ENCODE measurements at places on chromosomes 4 and X.
A peak's percentile ranks its signal among the peaks of the same experiment; 100 is the strongest.

- no peak for DNase-seq
Measured at GRCh38 chrX:132180929-132181328, 38.3 kb downstream of the RAP2C start.

GRCh38 chr4:139582044-139582443 lies 26.0 kb upstream of the SETD7 start:
- no peak for DNase-seq

- no peak for DNase-seq
Measured at GRCh38 chr4:181670506-181670905, 572.7 kb upstream of the TENM3 start.

GRCh38 chr4:54737421-54737820 lies 79.7 kb downstream of the KIT start:
- no peak for DNase-seq

- no peak for DNase-seq
Measured at GRCh38 chr4:140037353-140038030, 116.5 kb downstream of the MAML3 start.

GRCh38 chr4:121788896-121789295 lies 12.2 kb upstream of the EXOSC9 start:
- no peak for DNase-seq

- peak; percentile 76 for DNase-seq
Measured at GRCh38 chr4:89307446-89308160, at the start of gene GPRIN3. Gene GPRIN3, minus strand, starts transcription at chr4:89307800. Its CDS starts 57,690 bp downstream, at chr4:89250110.

GRCh38 chr4:95838192-95838591 lies 1.7 kb upstream of the PDHA2 start:
- no peak for DNase-seq

DNA sequence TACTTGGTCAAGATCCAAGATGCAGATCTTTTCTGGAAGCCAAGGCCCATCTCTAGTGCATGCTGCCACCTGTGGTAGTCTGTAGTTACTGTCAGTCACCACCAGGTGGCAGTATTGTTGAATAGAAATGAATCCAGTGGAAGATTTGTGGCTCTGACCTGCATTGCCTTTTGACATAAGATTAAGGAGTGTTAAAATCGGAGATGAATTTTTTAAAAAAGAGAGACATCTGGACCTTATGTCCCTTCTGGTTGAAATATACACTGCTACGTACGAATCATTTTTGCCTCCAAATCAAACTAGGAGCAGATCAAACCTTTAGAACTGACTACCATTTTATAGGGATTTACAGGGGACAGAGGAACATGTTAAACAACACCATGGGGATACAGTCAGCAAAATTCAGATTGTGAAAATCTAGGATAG lies 46.9 kb upstream of the RHOH start:
- peak; percentile 72 for DNase-seq

DNA sequence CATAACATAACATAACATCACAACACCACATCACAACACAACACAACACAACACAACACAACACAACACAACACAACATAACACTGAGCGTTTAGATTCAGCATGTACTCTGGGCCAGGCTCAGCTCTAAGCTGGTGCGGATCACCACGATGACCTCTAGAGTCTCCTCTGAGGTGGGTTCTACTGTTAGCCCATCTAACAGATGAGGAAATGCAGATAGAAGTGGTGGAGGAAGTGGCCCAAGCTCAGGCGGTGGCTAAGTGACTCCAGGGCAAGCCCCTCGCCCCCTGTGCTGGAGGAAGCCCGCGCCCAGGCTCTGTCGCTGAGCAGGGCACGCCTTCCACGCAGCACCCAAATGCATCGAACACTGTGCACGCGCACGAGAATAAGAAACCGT lies 45.3 kb upstream of the CDKN2AIP start:
- peak; percentile 39 for DNase-seq

- DNase-seq: no peak
Measured at GRCh38 chr4:109231331-109231730, 71.1 kb downstream of the COL25A1 start.

GRCh38 chr4:73868206-73869129 lies 725 bp upstream of the CXCL1 start:
- DNase-seq: no peak

GRCh38 chrX:10725071-10725470 lies 104.7 kb upstream of the MID1 start:
- DNase-seq: no peak

- DNase-seq: no peak
Measured at GRCh38 chr4:108129196-108129595, 39.5 kb downstream of the LEF1 start.

DNA sequence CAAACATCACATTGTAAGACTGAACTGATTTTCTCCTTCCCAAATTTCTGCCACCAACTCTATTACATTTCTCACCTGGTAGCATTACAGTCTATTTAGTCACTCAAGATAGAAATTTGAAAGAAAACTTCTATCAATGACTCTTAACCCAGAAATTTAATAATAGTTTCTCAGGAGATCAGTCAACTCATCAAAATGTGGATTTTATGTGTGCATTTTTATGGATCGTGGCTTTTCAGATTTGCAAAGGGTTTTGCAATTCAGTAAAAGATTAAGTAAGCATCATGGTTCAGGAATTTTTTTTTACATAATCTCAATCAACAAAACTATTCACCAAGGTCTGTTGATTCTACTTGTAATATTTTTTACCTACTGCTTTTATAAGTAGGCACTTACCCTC lies 111.1 kb downstream of the CFAP299 start:
- no peak for DNase-seq

DNA sequence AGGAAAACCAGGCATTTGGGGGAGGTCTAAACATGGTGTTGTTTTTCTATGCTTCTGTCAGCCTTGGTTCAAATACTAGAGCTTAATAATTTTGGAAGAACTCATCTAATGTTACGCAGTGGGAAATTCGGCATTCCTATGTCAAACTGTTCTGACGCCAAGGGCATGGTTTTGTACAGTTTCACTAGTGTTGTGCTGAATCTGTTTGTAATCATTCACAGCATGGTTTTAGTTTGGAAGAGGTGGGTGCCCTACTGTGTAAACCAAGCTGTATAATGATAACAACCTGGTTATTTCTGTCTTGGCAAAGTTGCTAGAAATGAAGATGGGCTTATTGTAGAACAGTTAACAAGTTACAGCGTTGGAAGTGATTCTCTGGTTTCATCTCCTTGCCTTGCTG lies 5.2 kb downstream of the DDX3X start:
- no peak for DNase-seq

GRCh38 chrX:43589735-43590134 lies 66.4 kb upstream of the MAOA start:
- DNase-seq: no peak

DNA sequence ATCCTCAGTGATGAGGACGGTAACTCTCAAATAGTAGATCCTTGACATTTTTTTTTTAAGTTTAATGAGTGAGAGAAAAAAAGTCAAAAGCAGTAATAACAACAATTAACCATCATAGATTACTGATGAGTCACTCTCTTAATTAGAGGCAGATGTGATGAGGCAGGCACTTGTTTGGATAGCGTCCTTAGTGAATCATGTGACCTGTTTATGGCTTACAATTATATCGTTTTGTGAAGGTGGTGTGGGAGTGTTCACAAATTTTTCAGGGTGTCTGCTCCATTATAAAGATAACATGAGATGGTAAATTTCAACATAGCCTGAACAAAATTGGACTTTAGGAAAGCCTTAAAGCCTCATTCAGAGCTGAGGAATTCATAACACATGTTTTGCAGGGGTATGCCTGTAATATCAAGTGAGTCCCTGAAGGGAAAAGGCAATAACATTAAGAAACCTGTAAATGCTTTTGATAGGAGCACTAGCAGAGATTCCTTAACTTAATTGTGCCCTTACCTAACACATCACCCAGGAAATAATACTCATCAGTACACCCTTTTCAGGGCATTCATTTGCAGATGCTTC lies 51.9 kb upstream of the XIAP start:
- no peak for DNase-seq

DNA sequence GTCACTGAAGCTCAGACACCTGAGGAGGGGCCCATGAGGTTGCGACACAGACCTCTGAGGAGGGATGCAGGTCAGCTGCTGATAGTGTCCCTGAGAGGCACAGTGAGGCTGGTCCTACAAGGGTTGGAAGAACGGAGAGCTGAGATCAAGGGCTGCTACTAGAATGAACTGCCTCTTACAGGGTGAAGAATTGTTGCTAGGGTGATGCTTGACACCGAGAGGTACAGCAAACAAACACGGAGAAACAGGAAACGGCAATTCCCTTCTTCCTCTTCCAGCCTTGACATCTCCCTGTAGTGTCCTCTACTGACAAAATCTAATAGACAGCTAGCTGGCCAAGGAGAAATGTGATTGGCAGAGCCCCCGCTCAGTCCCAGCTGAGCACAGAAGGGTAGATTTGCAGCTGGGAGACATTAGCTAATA lies 11.8 kb upstream of the HPGDS start:
- no peak for DNase-seq

GRCh38 chr4:169079942-169080827 lies 70.1 kb upstream of the CBR4 start:
- DNase-seq: peak; percentile 64

- peak; percentile 78 for DNase-seq
Measured at GRCh38 chrX:71098302-71098701, 2.7 kb downstream of the FOXO4 start.

DNA sequence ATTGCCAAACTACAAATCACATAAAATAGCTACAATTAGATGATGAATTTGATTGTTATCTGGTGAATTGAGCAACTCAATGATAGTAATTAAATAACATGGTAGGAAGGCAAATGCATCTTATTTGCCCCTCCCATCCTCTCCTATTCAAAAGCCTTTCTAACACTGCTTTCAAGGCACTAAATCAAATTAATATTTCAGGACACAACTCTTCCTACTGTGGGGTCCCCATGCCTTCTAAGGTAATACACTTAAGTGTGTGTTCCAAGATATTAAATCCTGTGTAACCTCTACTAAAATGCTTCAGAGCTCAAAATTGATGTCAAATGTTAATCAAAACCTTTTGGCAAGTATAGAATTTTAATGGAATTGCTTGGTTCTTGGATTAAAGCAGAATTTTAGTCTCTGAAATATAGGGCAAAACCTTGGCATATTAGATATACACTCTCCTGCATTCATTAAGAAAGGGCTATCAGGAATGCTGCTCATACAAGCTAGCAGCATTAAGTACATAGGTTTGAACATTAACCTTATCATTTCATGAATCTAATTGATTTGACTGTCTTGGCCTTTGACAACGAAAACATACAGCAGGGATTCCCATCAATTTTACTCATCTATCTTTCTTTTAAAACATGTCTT lies 371.8 kb upstream of the GALNTL6 start:
- no peak for DNase-seq

- DNase-seq: no peak
Measured at GRCh38 chrX:46811121-46811520, 25.7 kb upstream of the RP2 start.

- no peak for DNase-seq
Measured at GRCh38 chrX:51641421-51642021, 22.8 kb upstream of the CENPVL3 start.

DNA sequence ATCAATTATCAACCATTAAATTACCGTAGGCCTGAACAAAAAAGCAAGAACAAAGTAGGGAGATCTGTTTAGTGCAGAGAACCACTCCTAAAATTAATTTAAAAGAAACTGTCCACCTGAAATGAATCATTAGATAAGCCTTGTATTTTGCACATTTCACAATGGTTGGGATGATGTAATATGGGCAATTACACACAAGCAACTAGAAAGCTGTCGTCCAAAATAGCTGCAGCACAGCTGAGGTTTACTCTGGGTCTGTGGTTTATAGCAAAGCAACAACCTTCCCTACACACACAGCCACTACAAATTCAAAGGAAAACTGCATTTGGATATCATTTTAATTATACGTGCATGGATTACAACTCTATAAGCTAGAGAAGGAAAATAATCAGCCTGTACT lies 28.5 kb downstream of the PCDH19 start:
- DNase-seq: no peak

- DNase-seq: no peak
Measured at GRCh38 chr4:151808542-151808941, 47.7 kb upstream of the GATB start.

DNA sequence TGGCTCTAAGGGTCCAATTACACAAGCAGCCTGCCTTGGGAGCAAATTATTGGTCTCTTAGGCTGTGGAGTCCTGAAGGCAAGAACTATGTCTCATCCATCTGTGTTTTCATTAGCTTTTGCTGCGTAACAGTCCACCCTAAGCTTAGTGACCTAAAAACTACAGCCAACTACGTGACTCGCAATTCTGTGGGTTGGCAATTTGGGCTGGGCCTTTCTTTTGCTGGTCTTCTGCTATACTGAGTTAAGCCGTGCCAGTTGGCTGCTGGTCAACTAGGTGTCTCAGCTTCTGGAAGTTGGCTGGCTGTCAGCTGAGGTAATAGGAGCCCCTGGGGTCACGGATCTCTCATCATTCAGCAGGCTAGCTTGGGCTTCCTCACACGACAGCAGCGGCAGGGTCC lies 205.6 kb upstream of the S100G start:
- no peak for DNase-seq

GRCh38 chr4:184444953-184445309 lies 29.4 kb downstream of the IRF2 start:
- DNase-seq: peak; percentile 65

- no peak for DNase-seq
Measured at GRCh38 chr4:188110741-188111471, 1.5 kb upstream of the TRIML2 start.

DNA sequence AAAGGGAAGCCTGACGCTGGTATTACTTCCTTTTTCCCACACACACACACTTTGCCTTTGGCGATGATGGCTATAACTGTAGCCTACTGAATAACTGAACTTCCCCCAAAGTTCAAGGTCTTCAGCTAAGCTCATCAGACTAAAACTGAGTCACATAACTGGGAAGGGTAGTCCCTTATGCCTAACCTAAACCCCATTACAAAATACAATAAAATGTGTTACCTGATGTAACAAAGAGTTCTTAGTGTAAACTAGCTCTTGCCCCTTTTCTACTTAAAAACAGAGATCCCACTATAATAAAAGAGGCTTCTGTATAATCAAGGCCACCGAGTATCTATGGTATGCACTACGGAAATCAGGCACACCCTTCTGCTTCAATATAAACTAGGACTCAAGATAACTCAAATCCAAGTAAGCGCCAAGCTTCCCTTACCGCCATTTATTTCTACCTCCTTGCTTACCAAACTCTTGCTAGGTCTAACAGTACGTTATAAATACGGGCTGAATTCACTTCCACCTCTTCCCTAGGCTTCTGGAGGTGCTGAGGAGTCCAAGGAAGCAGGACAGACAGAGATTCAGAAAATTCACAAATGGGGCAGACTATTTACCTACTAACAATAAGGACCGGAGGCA lies 2.4 kb downstream of the OTUD4 start:
- DNase-seq: no peak

DNA sequence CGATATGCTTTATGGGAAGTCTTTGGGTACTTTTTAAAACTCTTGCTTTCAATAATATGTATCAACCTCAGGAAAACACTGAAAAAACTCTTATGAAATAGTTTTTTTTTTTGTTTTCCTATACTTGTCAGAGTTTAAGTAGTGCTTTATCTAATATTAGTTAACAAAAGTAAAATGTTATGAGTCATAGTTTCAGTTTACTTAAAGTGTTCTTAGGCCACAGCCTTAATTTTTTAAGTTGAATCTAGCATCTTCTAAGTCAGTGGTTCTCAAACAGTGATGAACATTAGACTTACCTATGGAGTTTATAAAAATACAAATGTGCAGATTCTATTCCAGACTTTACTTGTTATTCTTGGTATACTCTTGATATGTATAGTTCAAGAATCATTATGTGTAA lies 26.3 kb upstream of the ADGRL3 start:
- no peak for DNase-seq

GRCh38 chr4:36979533-36979932 lies 265.0 kb upstream of the NWD2 start:
- DNase-seq: no peak

- DNase-seq: no peak
Measured at GRCh38 chrX:78693012-78693411, 33.9 kb upstream of the RTL3 start.

- no peak for DNase-seq
Measured at GRCh38 chr4:159021597-159022385, 81.1 kb upstream of the RAPGEF2 start.

All from natural killer cell treated with Interleukin-12 subunit alpha and Interleukin-12 subunit beta and Interleukin-15 and Interleukin-18, amount 100 ng/mL, for 72 hours (primary cell).